Suppressor macrophage (primary cell): ENCODE measurements at places on chromosomes 16 and 17.

- peak; percentile 71 for DNase-seq
Observed at GRCh38 chr17:38322156-38322779, 21.5 kb downstream of the GPR179 start.

DNA sequence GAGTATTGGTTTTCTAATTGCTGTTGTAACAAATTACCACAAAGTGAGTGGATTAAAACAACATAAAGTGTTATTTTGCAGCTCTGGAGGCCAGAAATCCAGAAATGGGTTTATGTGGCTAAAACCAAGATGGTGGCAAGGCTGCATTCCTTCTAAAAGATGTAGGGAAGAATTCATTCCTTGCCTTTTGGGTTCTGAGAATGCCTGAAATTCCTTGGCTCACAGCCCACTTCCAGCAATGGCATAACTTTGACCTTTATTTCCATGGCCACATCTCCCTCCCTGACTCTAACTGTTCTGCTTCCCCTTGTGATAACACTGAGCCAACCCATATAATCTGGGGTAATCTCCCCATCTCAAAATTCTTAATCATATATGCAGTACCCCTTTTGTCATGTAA lies 269.6 kb upstream of the RPL38 start:
- DNase-seq = no peak

DNA sequence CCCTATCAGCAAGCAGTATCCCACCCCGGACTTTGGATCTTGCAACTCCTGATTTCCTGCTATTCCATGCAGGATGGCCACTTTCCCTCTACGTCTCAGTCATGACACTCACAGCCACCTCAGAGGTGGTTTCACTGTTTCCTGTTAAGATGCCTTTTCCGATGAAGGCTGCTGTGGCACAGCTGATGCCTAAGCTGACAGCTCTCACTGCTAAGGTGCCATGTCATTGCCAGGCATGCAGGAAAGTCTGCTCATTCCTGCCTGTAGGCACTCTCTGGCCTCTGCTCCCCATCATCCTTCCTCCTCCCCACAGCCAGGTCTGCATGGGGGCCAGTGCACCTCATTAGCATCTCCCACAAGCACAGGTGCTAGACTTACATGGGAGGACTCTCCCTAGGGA lies 173.0 kb downstream of the CBLN1 start:
- DNase-seq = no peak

GRCh38 chr17:21295036-21295952 lies 10.8 kb downstream of the MAP2K3 start:
- peak; percentile 20 for DNase-seq
